ENCODE measurements at places on chromosomes 13 and 19.

DNA sequence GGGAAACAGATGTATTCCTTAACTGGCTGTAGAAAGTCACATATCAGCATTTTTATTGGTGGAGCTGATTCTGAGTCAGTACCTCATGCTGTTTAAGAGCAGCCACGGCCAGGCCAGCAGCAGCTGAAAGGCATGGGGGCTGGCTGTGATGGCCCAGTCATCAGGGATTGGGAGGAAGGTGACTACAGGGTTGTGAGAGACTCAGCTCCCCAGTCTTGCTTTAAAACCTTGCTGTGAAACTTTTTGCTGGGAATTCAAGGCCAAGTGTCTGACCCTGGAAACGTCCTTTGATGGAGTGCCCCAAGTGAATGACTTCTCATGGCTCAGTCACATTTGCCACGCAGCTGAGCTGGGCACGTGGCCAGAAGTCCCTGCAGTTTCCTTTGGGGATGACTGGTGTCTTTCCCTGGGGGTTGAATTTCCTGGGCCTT is 39.1 kb upstream of the RNF113B start:
- DNase-seq: no peak

DNA sequence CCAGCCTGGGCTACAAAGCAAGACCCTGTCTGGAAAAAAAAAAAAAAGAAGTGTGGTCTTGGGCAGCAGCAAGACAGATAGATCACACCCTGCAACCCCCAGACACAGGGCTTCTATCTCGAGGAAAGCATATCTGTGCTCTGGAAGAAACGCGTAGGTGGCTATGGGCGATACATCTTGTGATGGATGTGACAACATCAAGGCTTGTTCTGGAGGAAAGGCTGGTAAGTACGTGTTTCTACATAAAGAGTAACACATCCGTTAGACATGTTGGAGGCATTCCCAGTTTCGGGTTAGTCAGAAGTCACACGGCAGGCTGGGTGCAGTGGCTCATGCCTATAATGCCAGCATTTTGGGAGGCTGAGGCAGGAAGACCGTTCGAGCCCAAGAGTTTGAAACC is 6.6 kb upstream of the DHDH start:
- no peak for DNase-seq

DNA sequence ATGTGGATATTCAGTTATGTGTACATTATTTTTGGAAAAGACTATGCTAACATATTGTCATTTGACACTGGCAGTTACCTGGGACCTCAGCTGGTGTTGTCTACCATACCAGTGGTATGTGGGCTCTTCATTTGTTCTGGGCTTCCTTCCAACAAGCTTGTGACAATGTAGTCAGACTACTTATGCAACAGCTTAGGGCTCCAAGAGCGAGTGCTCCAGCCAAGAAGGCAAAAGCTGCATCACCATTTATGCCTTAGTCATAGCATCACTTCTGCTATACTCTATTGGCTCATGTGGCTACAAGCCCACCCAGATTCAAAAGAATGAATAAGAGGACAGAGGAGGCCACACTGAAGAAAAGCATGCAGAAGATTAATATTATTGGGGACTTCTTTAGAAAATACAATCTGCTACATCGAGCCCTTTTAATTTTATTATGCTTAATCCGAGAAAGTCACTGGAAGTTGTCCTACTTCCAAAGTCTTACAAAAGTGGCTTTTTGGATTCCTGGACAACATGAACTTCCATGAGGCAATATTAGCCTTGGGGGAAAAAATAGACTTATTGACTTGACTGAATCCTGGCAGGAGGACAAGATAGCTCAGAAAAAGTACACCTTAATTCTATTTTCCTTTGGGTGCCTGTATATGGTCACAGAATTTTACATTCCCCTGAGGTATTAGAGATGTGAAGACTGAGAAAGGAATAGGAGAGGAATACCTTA is 529.4 kb upstream of the HTR2A start:
- no peak for DNase-seq

- no peak for DNase-seq
These were observed 240.9 kb upstream of the SERP2 start for GRCh38 chr13:44132710-44133109.

DNA sequence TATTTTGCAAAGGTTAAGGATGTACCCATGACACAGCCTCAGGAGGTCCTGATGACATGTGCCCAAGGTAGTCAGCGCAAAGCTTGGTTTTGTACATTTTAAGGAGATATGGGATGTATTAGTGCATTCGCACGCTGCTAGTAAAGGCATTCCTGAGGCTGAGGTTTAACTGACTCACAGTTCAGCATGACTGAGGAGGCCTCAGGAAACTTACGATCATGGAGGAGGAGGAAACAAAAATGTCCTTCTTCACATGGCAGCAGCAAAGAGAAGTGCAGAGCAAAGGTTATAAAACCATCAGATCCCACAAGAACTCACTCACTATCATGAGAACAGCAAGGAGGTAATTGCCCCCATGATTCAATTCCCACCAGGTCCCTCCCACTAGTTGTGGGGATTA is 1017.4 kb downstream of the EFNB2 start:
- DNase-seq: no peak

DNA sequence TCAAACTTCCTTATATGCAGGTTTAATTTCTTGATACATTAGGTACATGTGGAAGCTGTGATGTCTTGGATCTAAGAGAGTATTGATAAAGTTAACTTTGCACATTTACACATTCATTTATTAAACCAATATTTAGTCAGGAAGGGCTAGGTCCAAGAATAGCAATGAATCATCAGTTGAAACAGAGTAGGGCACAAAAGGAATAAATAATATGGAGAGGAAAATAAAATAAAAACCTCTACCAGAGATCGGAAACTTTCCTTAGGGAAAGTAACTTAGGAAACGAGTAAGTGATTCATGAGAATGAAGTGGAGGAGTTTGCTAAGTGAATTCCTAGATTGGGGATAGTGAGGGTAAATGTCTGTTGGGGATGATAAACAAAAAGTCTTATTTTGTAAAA is 259.4 kb upstream of the DACH1 start:
- DNase-seq: no peak

DNA sequence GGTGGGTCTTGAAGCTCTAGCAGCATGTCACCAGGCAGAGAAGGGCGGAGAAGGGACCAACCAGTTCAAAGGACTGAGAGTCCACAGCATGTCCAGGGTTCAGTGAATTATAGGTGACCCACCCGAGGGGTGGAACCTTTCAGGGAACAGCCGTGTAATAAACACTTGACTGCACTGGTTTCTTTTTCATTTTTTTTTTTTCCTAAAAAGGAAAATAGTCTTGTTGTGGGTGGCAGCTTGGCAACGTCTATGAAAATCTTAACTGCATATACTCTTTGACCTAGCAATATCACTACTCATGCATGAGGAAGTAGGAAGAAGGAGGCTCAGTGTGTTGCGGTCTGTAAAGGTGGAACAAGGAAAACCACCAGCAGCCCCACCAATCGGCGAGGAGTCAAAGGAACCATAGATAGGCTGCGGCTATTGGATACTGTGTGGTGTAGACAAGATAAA is 13.0 kb upstream of the MYH14 start:
- no peak for DNase-seq

- DNase-seq: no peak
These were observed 44.2 kb upstream of the RNF113B start for GRCh38 chr13:98221234-98221633.

GRCh38 chr13:52345048-52345447 is 60.9 kb downstream of the THSD1 start:
- no peak for DNase-seq

- DNase-seq: peak; percentile 81
These were observed 35.7 kb upstream of the MATK start for GRCh38 chr19:3821857-3822364.

GRCh38 chr19:3366753-3367627 is 607 bp downstream of the NFIC start:
- no peak for DNase-seq

DNA sequence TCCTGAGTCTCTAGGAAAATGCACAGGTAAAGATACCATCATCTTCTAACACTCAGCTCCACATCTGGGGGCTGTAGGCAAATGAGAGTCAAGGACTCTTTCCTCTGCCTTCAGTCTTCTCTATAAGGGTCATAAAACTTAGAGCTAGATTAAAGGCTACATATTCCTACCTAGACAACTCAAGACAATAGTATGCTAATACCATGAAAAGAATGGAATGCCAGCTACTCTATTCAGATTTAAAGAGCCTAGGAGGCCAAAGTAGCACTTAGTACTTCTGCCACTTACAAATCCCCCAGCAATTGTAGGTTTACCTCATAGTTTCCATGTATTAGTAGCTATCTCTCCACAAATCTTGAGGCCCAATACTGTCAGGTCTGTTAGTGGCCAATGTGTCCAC is 453.0 kb downstream of the SLITRK5 start:
- no peak for DNase-seq

DNA sequence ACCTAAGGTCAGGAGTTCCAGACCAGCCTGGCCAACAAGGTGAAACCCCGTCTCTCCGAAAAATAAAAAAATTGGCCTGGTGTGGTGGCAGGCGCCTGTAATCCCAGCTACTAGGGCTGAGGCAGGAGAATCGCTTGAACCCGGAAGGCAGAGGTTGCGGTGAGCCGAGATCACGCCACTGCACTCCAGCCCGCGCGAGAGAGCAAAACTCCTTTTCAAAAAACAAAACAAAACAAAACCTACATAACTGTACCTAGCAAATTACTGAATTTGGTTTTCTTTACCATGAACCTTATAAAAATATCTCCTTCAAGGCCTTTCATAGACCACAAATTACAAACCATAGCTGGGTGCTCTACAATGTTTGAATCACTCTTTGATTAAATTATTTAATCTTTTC is 760 bp downstream of the ZNF91 start:
- no peak for DNase-seq

- DNase-seq: no peak
These were observed 11.4 kb upstream of the PEPD start for GRCh38 chr19:33532859-33533460.

GRCh38 chr19:4059453-4059871 is 7.2 kb downstream of the ZBTB7A start:
- no peak for DNase-seq

DNA sequence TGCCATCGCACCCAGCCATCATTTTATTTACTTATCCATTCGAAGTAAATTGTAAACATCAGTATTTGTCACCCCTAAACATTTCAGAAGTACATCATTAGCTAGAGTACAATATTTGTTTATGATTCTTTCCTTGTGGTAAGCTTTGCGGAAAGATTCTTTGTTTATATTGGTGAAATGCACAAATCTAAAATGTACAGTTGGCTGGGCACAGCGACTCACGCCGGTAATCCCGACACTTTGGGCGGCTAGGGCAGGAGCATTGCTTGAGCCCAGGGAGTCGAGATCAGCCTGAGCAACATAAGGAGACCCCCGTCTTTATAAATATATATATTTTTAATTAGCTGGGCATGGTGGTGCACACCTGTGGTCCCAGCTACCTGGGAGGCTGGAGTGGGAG is 10.1 kb downstream of the LGALS7B start:
- DNase-seq: no peak

DNA sequence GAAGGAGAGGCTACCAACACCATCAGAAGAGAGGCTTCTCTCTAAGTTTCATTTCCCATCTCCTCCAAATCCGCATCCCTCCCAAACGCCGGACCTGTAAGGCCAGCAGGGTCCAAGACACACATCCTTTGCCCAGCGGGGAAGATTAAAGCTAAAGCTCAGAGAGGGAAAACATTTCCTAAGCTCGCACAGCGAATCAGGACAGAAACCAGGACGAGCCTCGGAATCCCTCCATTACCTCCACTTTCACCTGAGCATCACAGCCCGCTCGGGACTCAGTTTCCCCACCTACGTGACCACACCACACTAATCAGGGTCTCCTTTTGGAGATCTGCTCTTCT is 711 bp upstream of the FOSB start:
- DNase-seq: no peak

DNA sequence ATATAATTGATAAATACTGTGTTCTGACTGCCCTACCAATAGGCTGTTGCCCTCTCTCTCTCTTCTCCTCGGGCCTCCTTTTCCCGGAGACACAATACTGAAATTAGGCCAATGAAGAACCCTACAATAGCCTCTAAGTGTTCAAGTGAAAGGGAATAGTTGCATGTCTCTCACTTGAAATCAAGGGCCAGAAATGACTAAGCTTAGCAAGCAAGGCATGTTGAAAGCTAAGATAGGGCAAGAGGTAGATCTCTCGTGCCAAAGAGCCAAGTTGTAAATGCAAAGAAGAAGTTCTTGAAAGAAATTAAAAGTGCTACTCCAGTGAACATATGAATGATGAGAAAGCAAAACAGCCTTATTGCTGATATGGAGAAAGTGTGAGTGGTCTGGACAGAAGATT is 13.3 kb downstream of the KATNAL1 start:
- DNase-seq: no peak

DNA sequence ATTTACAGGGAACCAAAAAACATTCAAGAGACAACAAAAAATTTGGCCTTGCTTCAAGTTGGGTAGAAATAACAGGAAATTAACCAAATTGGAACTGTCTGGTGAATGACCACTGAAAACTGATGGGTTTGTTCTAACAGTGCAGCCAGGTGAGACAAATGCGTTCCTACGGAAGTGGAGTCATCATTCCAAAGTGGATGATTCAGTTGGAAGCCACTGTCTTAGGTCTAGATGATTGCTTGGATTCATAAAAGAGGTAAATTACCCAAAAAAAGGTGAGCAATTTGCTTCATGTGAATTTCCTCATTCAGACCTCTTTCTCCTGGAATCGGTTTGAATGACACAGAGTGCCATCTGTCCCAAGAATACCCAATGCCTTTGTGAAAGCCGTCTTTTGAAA is 87.1 kb upstream of the IPO5 start:
- no peak for DNase-seq

GRCh38 chr19:57802269-57802668 is 12.4 kb downstream of the ZNF552 start:
- DNase-seq: no peak

- DNase-seq: peak; percentile 29
These were observed 288.7 kb downstream of the FOXO1 start for GRCh38 chr13:40377783-40378182.

- DNase-seq: no peak
These were observed 562.1 kb downstream of the DACH1 start for GRCh38 chr13:71304861-71305260.

- DNase-seq: no peak
These were observed 11.5 kb upstream of the ZNRF4 start for GRCh38 chr19:5443723-5444122.

DNA sequence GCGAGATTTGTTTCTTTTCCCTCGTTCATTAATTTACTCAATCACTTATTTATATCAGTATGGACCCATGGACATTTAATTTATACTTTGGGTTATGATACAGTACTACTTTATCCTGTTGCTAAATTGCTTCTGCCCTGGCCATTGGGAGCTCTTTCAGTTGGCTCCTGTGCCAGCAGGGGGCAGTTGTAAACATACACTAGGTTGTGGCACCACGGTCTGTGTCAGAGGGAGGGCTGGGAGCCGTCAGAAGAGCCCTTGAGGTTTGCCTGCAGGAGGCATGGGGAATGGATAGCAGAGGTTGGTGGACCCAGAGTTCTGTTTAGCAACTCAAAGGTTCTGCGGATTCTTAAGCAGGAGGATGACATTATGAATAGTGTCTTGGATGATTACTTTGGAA is 94.3 kb downstream of the ERCC5 start:
- DNase-seq: no peak

DNA sequence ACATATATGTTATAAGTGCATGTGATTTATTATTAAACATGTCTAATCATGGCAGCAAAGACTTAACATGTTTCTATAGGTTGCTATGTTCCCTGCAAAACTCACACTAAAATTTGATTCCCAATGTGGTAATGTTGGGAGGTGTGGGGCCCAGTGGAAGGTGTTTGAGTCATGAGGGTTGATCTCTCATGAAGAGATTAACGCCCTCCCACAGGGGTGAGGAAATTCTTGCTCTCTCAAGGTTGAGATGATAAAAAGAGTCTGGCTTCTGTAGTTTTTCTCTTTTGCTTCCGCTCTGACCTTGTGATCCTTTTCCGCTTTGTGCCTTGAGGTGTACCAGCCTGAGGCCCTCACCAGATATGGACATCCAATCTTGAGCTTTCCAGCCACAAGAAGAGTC is 737.5 kb upstream of the SLITRK5 start:
- DNase-seq: no peak
